ENCODE measurements at places on chromosomes 4 and X.

DNA sequence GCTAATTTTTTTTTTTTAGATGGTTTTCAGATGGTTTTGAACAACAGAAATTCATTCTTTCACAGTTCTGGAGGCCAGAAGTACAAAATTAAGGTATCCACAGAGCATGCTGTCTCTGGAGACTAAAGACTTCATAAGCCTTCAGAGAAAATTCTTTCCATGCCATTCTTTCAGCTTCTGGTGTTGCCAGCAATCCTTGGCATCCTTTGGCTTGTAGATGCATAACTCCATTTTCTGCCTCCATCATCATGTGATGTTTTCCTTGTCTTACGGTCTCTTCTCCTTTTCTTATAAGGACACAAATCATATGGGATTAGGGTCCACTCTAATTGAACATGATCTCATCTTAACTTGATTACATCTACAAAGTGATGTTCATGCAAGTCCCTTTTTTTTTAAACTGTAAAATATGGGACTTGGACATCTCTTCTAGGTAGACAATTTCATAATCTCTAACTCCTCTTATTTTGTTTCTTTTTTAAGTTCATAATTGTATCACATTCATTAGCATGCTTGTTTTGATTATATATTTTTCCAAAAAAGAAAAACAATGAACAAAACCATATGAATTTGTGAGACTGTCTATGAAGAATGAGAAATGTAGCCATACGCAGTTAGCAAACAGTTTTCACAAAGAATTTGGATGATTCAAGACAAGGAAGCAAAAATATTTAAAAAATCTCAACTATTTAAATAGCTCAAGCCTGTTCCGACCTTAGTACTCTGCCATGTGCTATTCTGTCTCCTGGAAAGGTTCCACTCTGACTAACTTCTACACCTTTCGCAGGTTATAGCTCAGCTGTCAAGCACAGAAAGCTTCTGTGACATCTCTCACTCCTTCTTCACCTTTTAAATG, 53.1 kb upstream of the GIMD1 start:
- no peak for DNase-seq

DNA sequence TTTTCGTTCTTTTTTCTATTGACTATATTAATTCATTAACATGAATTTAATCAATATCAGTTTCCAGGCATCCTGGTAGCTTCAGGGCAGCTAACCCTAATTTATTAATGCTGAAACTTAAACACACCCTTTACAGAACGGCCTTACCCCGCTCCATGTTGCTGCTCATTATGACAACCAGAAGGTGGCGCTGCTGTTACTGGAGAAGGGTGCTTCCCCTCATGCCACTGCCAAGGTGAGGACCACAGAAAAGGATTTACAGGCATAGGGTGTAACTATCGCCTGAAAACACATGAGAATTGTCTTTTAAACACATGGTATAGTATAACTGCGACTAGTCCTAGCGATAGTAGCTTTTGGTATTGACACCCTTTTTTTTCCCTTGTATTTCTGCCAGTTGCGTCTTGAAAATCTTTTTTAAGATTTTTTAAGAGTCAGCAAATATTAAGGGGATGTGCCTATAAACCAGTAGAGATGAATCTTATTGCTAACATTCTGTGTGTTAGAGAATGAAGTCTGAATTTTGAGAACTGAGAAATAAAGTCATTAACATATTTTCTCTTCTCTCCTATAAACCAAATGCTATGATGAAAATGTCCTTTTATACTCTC, 229.0 kb downstream of the ANK2 start:
- peak; percentile 90 for DNase-seq

- DNase-seq: no peak
These were observed 16.7 kb downstream of the EVC2 start for GRCh38 chr4:5691491-5692132.

- DNase-seq: no peak
These were observed 96.9 kb downstream of the CHRDL1 start for GRCh38 chrX:110698696-110699095.

DNA sequence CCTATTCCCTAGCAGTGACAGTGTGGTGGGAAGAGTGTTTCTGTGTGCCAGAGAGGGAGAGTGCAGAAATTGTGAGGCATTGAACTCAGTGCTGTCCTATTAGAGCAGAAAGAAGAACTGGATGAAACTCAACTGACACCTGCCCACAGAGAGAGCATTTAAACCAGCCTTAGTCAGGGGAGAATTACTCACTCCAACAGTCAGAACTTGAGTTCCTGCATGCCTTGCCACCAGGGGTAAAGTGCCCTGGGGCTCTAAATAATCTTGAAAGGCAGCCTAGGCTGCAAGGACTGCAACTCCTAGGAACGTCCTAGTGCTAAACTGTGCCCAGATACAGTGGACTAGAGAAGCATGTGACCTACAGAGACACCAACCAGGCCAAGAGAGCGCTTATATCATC, 12.8 kb downstream of the CYSLTR1 start:
- no peak for DNase-seq

DNA sequence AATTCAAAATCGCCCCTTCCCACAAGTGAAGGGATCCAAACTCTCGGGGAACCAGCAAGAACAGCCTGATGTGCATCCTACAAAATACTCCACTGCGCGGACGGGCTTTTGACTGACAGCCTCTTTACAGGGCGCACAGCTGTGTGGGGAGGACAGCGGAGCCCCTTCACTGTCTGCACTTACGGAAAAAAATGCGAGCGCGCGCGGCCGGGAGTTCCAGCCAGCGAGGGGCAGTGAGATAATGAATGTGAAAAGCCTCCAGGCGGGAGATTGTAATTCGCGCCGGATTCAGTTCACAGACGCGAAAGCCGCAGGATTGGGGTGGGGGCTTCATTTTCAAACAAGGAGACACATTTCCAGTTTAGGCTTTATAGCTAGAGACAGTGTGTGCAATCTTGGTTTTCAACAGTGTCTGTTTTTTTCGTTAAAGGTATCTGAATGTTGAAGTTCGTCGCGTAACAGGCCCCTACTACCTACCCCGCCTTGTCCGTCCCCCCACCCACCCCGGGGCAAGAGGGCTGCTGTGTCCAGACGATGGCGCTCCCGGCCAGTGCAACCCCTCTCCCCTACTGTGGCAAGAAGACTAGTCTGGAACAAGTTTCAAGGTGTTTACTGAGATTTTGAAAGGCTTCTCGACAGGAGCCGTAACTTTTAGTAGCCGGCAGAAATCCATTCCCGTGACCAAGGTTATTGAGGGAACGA, 1.7 kb upstream of the GPR50 start:
- no peak for DNase-seq

DNA sequence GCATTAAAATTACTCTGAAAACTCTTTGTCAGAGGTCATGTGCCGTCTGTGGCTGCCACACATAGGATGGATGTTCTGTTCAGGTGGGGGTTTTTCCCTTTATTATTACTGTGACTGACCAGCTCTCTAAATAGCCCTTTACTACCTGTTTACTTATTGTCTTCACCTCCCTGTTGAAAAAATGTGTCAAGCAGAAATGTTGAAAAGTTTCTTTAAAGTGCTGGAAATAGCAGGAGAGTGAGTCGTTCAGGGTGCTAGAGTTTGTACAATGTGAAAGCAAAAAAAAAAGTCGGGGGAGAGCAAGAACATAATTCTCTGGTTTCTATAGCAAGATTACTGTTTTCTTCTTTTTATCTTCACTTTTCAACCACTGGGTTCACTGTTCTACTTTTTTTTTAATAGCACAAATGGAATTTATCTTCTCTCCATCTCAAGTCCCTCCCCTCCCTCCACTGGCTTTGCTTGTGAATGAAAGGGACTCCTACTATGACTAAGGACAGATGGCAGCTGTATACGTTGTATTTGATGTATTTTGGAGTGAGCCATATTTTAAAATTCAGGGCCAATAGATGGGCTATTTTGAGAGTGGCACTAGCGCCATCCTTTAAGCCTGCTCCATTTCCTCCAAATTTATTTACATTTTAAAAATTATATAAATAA, 33.3 kb downstream of the ARX start:
- DNase-seq: no peak

DNA sequence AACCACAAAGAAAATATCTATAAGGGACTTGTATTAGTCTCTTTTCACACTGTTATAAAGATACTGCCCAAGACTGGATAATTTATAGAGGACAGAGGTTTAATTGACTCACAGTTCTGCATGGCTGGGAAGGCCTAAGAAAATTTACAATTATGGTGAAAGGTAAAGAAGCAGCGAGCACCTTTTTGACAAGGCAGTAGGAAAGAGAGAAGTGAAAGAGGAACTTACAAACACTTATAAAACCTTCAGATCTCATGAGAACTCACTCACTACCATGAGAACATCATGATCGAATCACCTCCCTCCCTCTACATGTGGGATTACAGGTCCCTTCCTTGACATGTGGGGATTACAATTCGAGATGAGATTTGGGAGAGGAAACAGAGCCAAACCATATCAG, 856.0 kb downstream of the TRAM1L1 start:
- DNase-seq: no peak

DNA sequence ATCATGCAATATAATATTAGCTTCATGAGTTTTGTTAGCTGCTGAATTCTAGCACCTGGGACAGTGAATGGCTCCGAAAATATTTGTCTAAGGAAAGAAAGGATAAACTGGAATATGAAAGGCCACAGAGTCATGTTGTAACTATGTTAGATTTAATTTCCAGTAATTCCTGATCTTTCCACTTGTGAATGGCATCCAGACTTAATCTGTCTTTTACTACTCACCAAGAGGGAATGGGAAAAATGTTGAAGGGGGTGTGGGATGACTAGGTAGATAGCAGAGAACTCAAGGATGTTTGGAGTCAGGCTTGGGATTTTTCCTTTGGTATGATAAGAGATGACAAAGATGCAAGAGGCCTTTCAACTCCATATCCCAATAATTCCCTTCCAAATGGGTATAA, 9.4 kb downstream of the ADH6 start:
- no peak for DNase-seq

DNA sequence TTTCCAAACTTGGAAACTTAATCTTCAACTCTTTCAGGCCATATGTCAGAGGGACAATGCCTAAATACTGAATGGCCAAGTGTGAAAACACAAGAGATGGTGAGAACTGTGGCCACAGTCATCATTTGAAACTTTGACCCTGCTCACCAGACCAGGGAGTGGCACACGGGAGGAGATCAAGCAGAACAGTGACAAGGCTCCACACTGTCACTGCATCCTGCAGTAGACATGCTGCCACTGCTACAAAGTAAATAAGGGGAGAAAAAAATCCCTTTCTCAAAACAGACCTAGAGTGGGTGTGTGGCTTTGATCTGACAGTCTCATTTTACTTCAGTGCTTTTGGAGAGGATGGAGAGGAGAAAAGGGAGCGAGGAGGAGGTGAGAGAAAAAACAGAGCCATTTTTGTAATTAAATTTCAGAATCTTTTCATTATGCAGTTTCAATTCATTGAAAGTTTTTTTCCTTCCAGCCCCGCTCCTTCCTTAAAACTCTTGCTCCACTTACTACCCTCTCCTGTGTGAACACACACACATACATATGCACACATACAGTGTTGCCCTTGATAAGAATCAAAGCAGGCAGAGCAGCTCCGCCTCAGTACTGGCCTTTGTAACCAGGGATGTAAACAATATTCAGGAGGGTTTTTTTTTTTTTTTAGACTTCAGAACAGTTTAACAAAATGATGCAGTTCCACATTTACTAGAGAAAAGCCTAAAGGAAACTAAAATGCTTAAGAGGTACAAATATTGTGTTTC, 34.4 kb downstream of the NEXMIF start:
- no peak for DNase-seq

DNA sequence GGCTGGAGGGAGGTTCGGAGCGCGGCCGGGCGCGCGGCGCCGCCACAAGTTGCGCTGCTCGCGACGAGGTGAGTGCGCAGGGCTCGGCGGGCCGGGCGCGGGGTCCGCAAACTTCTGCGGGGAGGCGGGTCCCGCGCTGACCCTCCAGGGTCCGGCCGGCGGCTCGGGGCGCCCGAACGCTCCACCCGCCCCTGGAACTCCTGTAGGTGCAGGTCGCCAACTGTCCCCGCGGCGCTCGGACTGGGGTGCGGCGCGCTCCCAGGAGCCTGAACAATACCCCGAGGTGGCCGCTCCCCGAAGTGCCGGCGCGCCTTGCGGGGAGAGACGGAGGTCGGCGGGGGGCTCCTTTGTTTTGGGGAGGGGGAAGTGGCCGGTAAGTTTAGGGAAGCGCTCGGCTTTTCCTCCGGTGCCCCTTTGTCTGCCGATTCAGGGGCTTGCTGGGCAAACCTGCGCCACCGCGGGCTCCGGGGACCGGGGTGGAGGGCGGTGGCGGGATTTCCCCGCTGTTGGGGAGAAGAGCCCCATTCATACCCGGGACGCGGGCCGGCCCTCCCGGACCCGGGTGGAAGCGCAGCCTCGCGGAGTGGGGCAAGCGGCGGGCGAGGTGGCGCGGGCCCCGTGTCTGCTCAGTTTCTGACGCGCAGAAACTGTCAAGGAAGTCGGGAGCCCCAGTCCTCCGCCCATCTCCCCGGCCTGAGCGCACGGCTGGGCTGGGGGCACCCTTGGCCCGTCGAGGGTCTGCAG, 694 bp downstream of the TBL1X start:
- no peak for DNase-seq

GRCh38 chr4:69970071-69970470, 4.5 kb upstream of the CSN2 start:
- DNase-seq: no peak

- no peak for DNase-seq
These were observed 523.1 kb downstream of the IQCM start for GRCh38 chr4:149292425-149293007.

GRCh38 chr4:161926033-161926828, 237.6 kb downstream of the FSTL5 start:
- no peak for DNase-seq
